Cortex of kidney (tissue), 1 donor: ENCODE measurements at places on chromosomes 6 and 20.

- DNase-seq = no peak
Observed at GRCh38 chr6:63573899-63574553, 1.7 kb downstream of the LOC128125822 start.

- no peak for DNase-seq
Observed at GRCh38 chr6:89034586-89035251, 45.8 kb upstream of the PNRC1 start.

- no peak for DNase-seq
Observed at GRCh38 chr6:43283905-43284304, 14.2 kb upstream of the SLC22A7 start.

- DNase-seq = no peak
Observed at GRCh38 chr6:30914854-30915590, 984 bp downstream of the VARS2 start.

DNA sequence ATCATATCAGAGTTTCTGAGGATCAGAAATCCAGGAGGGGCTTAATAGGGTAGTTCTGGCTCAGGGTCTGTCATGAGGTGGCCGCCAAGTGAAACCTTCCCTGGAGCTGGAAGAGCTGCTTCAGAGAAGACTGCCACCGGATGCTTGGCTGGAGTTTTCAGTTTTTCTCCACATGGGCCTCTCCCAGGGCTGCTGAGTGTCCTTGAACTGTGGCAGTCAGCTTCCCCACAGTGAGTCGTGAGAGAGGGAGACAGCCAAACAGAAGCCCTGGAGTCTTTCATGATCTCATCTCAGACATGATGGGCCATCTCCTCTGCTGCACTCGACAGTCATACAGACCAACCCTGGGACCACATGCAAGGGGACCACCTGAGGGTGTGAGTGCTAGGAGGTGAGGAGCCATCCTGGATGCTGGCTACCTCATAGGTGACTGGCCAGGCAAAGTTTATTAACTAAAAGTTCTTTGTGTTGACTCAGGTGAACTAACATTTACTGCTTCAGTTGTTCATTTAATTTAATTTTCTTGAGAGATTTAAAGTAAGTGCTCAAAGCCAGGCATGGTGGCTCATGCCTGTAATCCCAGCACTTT lies 71.5 kb downstream of the SHLD1 start:
- no peak for DNase-seq
